Lower lobe of right lung (tissue), 2 donors: ENCODE measurements at places on chromosomes 3 and 15. TPM values are rescaled to one million over a fixed set of nuclear protein-coding genes. Genes with fewer than 3 reads are reported as not detected.

DNA sequence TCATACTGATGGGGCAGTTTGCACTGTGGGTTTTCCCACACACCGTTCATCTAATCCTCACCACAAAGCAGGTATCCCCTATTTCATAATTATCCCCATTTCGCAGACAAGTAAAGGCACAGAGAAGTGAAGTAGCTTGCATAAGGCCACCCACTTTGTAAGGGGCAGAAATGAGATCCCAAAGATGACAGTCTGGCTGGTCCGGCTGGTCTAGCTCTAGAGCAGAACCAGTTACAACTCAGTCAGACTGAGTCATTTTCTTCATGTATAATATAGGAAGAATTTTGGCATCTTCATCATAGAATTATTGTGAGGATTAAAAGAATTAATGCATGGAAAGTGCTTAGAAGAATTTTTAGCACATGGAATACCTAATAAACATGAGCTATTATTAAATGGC lies 10.6 kb downstream of the RBP1 start:
- DNase-seq: no peak
- H3K27me3 ChIP-seq: no peaks in the 10 kb centered on the region
- H3K4me1 ChIP-seq: peaks cover 11% of the 10 kb centered on the region
- no peaks in the 10 kb centered on the region for H3K36me3 ChIP-seq

GRCh38 chr15:33309602-33310276 lies 1.0 kb upstream of the RYR3 start:
- H3K27me3 ChIP-seq: peaks cover 36% of the 10 kb centered on the region
- no peaks in the 10 kb centered on the region for H3K36me3 ChIP-seq
- DNase-seq: no peak
- no peak overlapping the region for H3K27ac ChIP-seq

GRCh38 chr3:150391161-150391560 lies 16.9 kb upstream of the TSC22D2 start:
- H3K27me3 ChIP-seq: no peaks in the 10 kb centered on the region
- no peak overlapping the region for H3K27ac ChIP-seq
- H3K36me3 ChIP-seq: no peaks in the 10 kb centered on the region

SLC35G2 gene
- 5.7 TPM for total RNA-seq

DNA sequence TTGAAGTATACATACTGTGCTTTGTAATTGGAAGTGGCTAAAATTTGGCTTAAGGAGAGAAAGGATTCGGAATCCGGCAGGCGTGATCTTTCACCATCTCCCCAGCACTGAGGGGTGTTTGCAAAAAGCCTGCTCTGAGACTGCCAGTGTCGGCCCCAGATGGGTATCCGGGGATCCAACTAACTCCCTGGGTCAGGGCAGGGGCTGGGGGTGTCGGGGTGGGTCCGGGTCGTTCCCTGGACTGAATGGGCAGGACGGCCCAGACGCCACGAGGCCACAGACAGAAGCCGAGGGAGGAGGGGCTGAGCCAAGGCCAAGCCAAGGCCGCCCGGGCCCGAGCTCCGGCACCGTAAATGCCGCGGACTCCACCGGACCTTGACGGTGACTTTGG lies 349 bp downstream of the PPIB start:
- peaks cover 42% of the 10 kb centered on the region for H3K36me3 ChIP-seq
- H3K27ac ChIP-seq: peak overlapping the region; percentile 88
- no peaks in the 10 kb centered on the region for H3K27me3 ChIP-seq
- peak overlapping the region; percentile 95 for H3K4me3 ChIP-seq

- H3K36me3 ChIP-seq: no peaks in the 10 kb centered on the region
- no peak overlapping the region for H3K4me3 ChIP-seq
- no peaks in the 10 kb centered on the region for H3K27me3 ChIP-seq
- H3K4me1 ChIP-seq: no peaks in the 10 kb centered on the region
Observed at GRCh38 chr15:26201177-26201858, 338.2 kb upstream of the ATP10A start.

DNA sequence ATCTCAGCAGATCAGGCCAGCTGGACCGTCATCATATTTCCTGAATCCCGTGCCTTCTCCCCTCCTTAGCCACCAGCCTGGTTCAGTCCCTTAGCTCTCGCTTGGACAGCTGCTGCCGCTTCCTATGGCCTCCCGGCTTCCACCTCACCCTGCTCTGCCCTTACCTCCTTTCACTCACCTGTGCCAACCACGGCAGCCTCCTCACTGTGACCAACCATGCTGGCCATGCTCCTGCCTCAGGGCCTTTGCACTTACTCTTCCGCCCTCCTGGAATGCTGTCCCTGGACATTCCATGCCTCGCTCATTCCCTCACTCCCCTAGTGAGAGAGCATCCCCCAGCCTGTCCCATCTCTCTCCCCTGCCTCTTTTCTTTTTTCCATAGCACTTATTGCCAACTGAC lies 19.2 kb downstream of the GRIP2 start:
- no peak overlapping the region for H3K4me3 ChIP-seq
- DNase-seq: no peak
- H3K4me1 ChIP-seq: peaks cover 3% of the 10 kb centered on the region
- no peaks in the 10 kb centered on the region for H3K27me3 ChIP-seq
- no peaks in the 10 kb centered on the region for H3K36me3 ChIP-seq
- no peak overlapping the region for H3K27ac ChIP-seq

GRIP2 gene
- total RNA-seq: 1.1 TPM

SLC24A5 gene
- total RNA-seq: not detected

ZNF609 gene
- 45.3 TPM for total RNA-seq

GRCh38 chr15:66939451-66940023 lies 125.9 kb upstream of the SMAD3 start:
- DNase-seq: no peak
- no peak overlapping the region for H3K27ac ChIP-seq

DNA sequence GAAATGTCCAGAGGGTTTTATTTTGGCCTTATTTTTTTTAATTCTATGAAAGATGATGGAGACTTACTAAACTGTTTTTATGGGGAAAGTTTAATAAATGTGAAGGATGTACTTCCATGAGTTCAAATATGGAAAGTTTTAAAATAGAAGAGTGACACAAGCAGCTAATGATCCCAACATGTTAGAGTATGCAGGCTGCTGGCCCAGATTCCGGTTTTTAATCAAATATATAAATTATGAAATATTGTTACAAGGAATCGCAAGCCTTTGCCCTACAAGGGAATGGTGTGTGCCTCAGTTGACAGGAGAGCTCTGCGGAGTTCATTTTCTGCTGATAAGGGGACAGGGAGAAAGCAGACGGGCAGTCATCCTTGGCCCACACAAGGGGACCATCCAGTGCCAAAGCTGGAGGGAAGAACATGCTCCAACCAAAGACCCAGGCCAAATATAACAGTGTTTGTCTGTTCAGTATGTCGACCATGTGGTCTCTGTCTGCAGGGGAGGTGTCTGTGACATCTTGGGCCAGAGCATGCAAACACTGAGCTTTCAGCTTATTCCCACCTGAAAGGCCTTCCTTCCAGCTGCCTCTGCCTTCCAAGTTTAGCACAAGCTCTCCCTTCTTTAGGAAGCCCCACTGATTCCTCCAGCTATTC lies 69.8 kb downstream of the SSUH2 start:
- no peaks in the 10 kb centered on the region for H3K27me3 ChIP-seq
- peaks cover 33% of the 10 kb centered on the region for H3K4me1 ChIP-seq
- H3K4me3 ChIP-seq: no peak overlapping the region
- H3K36me3 ChIP-seq: peaks cover 11% of the 10 kb centered on the region
- peak overlapping the region; percentile 32 for H3K27ac ChIP-seq

ICE2 gene
- total RNA-seq: 39.5 TPM
